NCI-H1092 treated with DMSO at 0.1 percent for 48 hours (cell line): ENCODE measurements at places on chromosomes 3 and 15.

GRCh38 chr3:170745211-170745718 lies 124.7 kb downstream of the RPL22L1 start:
- DNase-seq = no peak

DNA sequence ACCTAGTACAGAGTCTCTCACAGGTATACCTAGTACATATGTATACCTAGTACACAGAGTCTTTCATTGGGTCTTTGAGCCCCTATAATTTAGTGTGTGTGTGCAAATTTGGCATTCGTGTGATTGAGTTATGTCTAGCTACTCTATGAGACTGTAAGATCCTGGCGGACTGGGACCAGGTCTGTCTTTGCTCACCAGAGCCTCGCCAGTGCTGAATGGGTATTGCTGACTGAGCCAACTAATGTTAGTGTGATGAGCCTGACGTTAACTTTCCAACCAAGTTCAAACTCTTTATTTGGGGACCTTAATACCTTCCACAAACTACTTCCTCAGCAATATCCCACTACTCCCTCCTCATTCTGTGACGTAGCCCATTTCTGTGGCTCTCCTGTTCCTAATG lies 35.6 kb downstream of the SETMAR start:
- DNase-seq = no peak

GRCh38 chr15:29114221-29115092 lies 155.2 kb downstream of the NSMCE3 start:
- no peak for DNase-seq

GRCh38 chr15:63933522-63933921 lies 99.8 kb upstream of the HERC1 start:
- DNase-seq = no peak

DNA sequence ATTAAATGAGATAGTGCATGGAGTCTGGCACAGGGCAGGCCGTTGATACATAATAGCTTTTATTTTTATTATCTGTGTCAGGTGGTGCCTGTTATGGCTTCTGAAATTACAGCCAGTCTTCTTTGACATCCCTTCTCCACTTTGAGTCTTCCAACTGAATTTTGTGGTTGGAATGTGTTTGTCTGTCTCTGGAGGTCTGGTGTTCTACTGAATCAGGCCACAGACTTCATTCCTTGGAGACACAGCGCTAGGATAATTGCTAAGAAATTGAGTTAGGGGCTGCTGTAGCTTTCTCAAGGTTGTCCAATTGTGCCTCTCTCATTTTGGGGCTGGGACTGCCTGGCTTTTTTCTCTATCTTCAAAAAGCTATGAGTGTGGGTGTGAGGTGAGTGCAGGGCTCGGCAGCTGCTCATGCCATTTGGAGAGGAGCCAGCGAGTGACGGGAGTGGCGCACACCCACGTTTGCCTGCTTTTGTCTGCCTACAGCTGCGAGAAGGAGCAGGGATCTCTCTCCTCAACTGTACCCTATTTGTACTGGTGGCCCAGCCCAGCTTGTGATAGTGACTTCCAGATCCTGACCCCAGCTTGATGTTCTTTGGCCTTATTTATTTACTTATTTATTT lies 49.8 kb upstream of the SYN2 start:
- peak; percentile 87 for DNase-seq

GRCh38 chr3:142965581-142965980 lies 2.1 kb upstream of the PAQR9 start:
- DNase-seq = no peak

DNA sequence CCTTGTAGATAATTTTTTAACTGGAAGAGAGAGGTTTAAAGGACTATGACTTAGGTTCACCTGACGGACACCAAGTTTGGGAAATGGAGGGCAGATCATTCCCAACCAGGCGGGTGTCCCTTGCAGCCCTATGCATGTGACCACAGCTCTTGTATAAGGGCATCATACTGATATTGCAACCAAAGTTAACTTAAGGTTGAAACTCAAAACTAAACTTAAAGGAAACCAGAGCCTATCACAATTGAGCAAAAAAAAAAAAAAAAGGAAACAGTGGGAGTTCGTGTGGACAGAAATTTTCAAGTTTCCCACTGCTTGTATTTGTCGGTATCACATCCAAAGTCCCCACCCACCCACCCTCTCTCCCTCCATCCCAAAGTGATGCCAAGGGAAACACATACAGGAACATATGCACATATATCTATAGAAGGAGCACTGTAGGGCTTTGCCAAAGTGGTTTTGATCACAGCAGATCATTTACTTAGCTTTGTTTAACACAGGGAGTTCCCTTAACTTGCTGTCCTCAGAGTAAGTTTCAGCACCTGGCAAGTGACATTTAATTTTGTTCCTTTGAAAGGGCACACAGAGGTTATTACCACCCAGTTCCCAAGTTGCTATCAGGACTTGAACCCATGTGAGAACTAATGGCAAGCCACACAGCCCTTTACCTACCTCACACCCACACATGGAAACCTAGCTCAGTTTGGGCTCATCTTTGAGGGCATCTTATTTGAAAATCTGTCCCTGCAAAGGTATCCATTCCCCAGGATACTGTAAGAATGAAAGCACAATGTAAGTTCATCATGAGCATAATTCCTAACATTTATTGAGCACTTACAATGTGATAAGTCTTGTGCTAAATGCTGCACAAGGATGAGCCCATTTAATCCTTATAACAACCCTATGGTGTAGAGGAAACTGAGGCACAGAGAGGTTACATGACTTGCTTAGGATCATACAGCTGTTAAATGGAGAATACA lies 204.5 kb upstream of the CMC1 start:
- no peak for DNase-seq

DNA sequence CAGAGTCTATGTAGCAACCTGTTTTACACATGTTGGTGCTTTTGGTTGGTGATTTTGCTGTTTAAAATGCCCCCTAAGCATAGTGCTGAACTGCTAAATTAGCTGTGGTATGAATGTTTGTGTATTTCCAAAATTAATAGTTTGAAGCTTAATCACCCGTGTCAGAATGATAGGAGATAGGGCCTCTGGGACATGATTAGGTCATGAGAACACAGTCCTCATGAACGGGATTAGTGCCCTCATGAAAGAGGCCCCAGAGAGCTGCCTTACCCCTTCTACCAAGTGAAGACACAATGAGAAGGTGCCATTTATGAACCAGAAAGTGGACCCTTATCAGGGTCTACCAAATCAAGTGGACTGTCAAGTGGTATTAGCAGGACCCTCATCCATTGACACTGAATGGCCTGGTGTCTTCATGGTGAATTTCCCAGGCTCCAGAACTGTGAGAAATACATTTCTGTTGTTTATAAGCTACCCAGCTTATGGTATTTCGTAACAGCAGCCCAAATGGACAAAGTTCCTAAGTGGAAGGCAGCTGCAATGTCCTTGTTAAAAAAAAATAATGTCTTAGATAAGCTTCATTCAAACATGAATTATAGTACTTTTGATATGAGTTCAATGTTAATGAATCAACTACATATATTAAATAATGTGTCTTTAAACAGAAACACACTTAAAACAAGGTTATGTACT lies 37.7 kb upstream of the FRMD4B start:
- no peak for DNase-seq

DNA sequence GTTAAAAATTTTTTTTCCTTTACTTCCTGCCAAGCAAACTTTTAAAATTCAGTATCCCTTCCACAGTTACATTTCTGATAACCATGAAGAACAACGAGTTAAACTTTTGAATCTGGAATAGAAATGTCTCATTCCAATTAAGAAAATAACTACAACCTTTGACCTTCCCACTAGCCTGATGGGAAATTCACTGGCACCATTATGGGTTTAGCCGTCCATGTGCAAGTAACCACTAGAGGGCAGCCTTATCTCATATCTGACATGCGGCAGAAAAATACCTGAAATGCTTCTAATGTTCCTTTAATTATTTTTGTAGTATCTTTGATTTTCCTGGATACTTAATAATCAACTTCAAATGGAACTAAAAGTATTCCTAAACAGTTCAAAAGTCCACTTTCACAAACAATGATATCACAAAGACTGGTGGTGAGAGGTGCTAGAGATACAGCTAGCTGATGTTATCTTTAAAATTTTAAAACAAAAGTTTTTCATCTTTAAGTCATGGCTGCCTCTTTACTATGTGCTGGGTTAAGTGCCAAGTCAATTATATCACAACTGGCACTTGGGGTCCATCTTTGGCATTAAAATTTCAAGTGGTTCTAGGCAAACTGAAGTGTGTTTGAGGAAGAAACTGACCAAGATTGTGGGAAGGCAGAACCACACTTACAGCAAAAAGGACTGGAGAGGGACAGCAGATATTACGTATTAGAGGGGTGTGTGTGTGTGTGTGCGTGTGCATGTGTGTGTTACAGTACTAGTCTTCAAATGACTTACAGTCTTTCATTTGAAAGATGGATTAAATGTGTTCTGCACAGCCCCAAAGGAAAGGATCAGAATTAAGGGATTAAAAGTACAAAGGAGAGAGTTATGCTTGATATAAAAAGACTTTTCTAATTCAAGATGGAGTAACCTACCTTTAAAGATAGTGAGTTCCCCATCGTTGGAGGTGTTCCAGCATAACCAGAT lies 107.1 kb upstream of the ICE2 start:
- peak; percentile 45 for DNase-seq

DNA sequence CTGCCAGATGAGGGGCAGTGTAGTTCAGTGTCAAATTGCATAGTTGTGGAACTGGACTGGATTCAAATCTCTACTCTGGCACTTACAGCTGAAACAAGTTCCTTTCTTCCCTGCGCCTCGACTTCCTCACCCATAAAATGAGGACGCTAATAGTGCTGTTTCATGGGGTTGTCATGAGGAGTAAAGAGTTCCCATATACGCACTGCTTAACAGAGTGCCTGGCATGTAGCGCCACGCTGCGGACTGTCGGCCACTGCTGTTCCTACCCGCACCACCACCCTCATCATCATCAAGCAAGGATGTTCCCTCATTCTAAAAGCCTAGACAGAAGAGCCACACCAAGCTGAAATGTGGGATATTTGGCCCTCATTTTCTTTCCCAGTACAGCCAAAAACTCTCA lies 91.9 kb downstream of the CHDH start:
- no peak for DNase-seq

- no peak for DNase-seq
These were observed 38.3 kb downstream of the ANO10 start for GRCh38 chr3:43583481-43583880.

DNA sequence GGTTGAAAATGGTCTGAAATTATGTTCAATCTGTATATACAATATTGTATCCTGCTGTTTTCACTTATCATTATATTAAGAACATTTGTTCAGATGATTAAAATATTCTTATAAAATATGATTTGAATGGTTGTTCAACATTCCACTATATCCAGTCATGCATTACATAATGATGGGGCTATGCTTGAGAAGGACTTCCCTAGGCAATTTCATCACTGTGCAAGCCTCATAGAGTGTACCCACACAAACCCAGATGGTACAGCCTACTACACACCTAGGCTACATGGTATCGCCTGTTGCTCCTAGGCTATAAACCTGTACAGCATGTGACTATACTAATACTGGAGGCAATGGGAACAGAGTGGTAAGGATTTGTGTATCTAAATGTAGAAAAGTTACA lies 30.5 kb downstream of the SLC7A14 start:
- DNase-seq = no peak

DNA sequence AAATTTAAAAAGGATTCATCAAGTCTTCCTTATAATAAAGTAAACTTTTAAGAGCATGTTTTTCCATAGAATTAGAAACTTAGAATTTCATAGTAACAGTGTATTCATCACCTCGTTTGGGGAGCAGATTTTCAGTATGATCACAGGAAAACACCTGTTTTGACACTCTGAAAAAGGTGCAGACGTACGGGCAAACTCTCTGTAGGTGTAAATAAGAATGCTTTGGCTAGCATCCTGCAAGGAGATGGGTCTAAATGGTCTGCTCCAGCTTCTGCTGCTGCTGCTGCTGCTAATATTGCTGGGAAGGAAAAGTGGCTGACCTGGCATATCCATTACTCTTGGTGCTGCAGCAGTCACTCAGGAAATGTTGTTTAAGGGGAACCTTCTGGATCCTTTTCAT lies 66.0 kb downstream of the MBNL1 start:
- no peak for DNase-seq

DNA sequence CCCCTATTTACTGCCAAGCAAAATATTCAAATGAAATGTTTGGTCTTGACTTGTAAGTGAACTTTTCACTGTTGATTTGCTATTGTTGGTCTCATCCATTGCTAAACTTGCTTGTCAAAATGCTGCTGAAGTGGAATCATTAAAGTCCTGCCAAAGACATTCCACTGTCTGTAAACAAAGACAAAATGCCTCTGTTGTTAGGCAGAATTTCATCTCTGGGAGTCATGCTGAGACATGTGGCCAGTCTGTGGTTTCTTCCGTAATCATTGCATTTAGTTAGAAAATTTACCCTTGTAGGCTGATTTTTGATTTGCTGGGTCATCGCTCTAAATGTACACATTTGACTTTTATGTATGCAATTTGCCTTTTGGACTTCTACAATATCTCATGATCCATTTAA lies 577.7 kb downstream of the MECOM start:
- no peak for DNase-seq

- DNase-seq = peak; percentile 32
These were observed 2.1 kb upstream of the GNAT1 start for GRCh38 chr3:50189274-50189673.

DNA sequence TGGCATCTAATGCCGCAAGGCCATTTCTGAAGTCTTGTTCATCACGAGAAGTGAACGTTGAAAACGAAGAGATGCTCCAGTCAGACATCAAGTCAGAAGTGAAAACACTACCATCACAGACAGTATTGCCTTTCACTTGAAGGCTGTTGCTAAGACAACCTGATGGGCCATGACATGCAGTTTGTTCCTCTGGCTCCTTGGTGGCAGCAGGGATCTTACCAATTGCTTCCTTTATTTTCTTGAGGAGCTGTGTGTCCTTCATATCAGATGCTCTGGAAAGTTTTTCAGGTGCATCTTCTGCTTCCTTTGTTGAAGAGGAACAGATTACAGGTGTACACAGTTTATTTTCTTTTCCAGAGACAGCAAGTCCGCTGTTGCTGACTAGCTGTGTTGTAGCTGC lies 30.7 kb upstream of the MYLK start:
- no peak for DNase-seq

- DNase-seq = no peak
These were observed 125.4 kb downstream of the FNDC3B start for GRCh38 chr3:172164620-172165362.
